ENCODE measurements at places on chromosomes 2 and 18. TPM values are rescaled to one million over a fixed set of nuclear protein-coding genes. Genes with fewer than 3 reads are reported as not detected.

MYO5B gene
- total RNA-seq, result not detected

MFSD2B gene
- 0.44 TPM for total RNA-seq

CCL20 gene
- total RNA-seq, result not detected

RNF125 gene
- total RNA-seq, result 46.3 TPM

PLEK gene
- total RNA-seq, result 3.9 TPM

CD28 gene
- total RNA-seq, result 128 TPM

GKN1 gene
- not detected for total RNA-seq

TSHZ1 gene
- total RNA-seq, result 33.6 TPM

EVX2 gene
- total RNA-seq, result not detected

NAB1 gene
- total RNA-seq, result 20.1 TPM

CCDC102B gene
- 9.2 TPM for total RNA-seq

CAVIN2 gene
- not detected for total RNA-seq

ERICH2 gene
- total RNA-seq, result not detected

MALL gene
- total RNA-seq, result 0.55 TPM

IGFBP5 gene
- not detected for total RNA-seq

GPC1 gene
- total RNA-seq, result 1.2 TPM

LIPG gene
- total RNA-seq, result not detected

IL1B gene
- total RNA-seq, result not detected

RGPD3 gene
- total RNA-seq, result not detected

Data from naive thymus-derived CD8-positive, alpha-beta T cell (primary cell).